H7 (cell line): ENCODE measurements at places on chromosomes 4 and X.
A peak's percentile ranks its signal among the peaks of the same experiment; 100 is the strongest.

GRCh38 chr4:121734571-121734970 lies 30.4 kb downstream of the SMIM43 start:
- no peak for DNase-seq

DNA sequence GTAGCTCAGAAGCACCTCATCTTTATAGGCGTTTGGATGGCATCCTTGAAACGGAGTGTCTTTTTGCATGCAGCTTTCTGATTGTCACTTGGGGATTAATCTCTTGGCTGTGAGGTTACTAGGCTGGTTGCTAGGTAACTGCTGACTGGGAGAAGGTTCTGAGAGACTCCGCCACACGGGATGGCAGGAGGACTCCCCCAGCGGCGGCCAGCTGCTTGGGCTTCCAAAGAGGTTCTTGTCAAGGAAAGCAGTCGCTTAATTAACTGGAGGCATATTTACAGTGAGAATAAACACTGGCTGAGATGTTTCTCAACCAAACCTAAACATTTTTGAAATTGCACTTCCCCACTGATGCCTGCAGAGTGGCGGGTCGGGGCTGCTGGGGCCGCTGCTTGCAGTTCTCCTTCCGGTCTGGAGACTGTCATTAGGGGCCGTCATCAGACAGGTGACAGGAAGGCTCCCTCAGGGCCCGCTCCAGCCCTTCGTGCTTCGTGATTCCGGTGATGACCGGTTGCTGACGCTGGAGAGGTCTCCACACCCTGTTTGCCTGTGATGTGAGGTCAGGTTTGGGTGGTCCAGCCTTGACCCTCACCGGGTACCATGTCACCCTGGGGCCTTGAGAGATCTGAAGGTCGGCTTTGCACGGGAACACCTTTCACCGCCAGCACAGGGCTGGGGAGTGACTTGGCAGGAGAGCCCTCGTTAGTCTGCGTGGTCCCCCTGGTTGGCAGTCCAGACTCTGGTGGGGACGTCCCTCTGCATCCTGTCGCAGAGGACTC lies 9.1 kb downstream of the NSG1 start:
- DNase-seq, result peak; percentile 85

DNA sequence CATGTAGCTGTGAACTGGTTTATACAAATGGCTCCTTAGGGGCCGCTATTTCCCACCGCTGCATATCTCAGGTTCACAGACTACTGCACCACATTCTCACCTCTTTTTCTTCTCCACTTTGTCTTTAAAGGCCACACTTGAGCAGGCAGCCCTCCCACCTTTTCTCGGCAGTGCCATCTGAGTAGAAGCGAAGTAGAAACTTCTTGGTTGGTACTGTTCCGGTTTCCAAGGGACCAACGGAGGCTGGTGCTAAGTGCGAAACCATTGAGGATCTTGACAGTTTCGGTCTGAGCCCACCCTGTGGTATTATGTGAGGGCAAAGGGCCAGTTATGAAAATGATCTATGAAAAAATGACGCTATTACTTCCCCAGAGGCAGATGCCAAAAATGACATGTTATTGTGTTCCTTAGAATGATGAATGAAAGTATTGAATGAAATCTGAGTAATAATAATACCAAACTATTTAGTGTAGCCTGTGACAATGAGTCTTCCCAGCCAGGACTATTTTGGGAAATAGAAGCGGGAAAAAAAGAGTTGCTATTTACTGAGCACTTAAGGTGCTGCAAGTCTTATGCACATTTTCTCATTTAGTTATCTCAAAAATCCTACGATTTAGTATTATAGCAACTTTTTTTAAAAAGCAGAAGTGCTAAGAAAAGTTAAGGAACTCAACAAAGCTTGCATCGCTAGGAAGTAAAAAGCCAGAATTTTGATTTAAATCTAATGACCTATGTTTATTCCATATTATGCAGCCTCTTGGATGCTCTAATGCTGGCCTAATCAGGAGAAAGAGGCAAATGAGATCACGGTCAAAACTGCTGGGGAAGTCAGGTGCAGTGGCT lies 29.6 kb upstream of the CHRNA9 start:
- no peak for DNase-seq

- DNase-seq, result no peak
These were observed 109.1 kb downstream of the TASL start for GRCh38 chrX:30468471-30468870.

DNA sequence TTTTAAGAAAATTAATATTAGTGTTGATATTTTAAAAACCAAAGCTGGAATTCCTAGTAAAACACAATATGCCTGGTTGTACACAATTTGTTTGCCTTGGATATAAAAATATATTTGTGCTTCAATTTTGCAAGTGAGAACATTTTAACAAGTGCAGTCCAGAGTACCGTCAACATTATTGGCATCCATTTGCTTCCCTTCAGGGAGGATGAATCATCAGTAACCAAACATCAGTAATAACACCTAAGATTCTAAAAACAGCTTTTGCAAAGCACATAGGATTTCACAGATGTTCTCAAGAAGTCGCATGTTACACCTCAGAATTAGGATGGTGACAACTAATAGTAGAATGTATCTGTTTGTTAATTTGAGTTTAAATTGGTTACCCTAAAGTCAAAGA lies 262.6 kb upstream of the BMP3 start:
- DNase-seq, result no peak

- DNase-seq, result no peak
These were observed 12.0 kb downstream of the WFS1 start for GRCh38 chr4:6281436-6282313.

DNA sequence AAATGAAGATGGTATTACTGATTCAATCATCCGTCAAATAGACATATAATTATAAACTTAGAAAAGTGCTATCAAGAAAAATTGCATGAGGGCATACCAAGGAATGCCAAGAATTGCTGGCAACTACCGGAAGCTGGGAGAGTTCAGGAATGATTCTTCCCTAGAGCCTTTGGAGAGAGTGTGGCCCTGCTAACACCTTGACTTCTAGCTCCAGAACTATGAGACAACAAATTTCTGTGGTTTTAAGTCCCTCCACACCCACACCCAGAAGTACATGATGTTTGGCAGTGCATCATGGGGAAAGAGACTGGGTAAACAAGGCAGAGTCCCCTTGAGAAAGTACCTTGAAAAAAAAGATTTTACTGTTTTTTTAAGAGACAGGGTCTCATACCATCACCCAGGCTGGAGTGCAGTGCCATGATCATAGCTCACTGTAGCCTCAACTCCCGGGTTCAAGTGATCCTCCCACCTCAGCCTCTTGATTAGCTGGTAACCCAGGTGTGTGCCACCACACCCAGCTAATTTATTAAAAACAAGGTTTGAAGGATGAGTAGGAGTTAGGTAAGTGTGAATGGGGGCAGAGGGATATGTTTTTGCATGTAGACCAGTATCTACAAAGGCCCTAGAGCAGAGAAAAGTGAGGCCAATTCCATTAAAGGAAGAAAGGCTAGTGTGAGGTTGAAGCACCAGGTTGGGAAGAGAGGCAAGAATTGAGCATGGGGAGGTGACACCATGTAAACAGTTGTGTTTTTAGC lies 53.1 kb downstream of the GSX2 start:
- DNase-seq, result no peak

DNA sequence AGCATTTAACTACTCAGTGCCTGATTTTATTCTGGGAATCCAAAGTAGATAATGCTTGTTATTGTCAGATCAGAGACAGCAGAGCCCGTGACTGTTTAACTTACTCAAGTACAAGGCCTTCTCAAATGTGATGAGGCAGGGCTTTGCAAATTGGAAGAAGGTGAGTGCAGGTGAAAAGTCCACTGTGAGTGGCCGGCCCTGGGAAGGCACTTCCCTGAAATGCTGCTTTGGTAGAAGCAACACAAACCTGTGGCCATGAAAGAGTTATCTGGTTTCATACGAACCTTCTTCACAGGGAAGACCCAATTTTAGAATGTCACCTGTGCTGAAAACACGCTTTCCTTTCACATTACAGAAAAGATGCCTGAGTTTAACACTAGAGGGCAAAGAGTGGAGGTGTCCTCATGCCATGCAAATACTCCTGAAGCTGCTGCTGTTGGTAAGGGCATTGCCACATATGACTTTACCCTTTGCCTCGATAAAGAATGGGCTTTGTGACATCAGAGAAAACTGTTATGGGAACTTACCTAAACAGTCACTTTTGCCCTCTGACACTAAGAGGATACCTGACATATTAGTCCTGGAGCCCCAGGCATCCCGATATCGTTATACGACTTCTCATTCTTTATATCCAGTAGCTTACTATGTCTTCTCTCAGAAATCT lies 8.0 kb downstream of the PPARGC1A start:
- no peak for DNase-seq

DNA sequence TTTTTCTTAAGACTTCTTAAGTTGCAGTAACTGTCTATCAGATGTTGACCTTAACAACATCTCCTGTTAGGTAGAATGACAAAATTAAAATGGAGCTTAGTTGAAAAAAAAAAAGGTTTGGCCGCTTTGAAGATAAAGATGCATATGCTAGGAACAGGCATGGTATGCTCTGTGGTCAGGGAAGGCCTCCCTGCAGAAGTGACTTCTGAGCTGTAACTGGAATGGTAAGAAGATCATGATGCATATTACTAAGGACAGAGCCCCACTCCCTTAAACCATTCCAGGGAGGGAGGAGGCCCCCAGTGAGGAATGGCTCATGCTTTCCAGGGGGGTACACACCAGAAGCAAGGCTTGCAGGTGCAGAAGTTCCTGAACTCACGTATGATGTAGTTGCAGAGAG lies 43.7 kb downstream of the PDLIM5 start:
- no peak for DNase-seq

DNA sequence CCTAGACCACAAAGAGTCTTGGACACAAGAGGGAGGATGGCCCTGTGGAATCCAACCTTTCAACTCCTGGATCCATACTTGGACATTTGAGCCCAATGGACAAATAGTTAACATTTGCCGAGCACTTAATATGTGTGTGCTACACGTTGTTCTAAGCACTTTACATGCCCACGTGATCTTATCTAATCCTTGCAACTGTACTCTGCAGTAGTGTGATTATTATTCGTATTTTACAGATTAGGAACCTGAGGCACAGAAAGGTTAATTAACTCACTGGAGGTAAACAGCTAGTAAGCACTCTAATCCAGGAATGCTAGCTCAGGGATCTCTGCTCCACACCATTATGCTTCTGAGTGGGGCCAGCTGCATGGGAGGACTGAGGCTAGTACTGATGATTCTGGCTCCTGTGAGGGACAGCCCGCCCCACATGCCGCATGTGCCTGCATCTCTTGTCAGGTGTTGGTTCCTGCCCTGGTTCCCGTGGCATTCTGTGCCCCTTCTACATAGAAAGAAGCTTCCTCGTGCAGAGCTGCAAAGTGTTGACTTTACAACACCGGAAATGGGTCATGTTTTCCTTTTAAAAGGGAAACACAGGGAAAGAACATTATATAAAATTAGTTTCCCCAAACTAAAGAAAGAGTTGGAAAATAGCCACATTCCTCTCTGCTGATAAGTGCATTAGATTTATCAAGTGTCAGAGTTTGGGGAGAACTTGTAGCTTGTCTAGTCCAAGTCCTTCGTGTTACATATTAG lies 34.8 kb downstream of the PLAC1 start:
- no peak for DNase-seq
